ENCODE measurements at places on chromosomes 2 and 18.

- no peak for DNase-seq
Measured at GRCh38 chr2:59893612-59894011, 659.8 kb downstream of the BCL11A start.

GRCh38 chr2:176165370-176166050 lies 8.4 kb downstream of the HOXD3 start:
- DNase-seq: no peak

- DNase-seq: no peak
Measured at GRCh38 chr2:37774976-37775907, 103.8 kb upstream of the CDC42EP3 start.

GRCh38 chr18:456361-457139 lies 44.0 kb downstream of the COLEC12 start:
- no peak for DNase-seq

GRCh38 chr2:13433954-13434353 lies 717.2 kb downstream of the TRIB2 start:
- no peak for DNase-seq

DNA sequence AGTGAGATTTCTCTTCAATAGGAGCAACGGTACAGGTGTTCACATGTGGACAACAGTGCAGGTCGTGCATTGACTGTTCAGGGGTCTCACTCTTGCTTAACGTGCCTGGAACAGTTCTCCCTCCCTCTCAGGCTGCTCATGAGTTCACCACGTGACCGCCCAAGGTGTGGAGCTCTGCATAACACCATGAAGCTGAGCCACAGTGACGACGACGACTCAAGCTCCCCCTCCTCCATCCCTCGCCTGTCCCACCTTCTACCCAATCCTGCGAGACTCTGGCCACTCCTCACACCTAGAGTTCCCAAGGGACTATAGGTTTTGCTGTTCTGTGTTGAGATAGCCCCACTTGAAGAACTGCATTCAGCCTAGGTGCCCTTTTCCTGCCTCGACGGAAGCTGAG lies 42.8 kb downstream of the STK25 start:
- no peak for DNase-seq

- no peak for DNase-seq
Measured at GRCh38 chr18:49911427-49911826, 98.1 kb upstream of the ACAA2 start.

DNA sequence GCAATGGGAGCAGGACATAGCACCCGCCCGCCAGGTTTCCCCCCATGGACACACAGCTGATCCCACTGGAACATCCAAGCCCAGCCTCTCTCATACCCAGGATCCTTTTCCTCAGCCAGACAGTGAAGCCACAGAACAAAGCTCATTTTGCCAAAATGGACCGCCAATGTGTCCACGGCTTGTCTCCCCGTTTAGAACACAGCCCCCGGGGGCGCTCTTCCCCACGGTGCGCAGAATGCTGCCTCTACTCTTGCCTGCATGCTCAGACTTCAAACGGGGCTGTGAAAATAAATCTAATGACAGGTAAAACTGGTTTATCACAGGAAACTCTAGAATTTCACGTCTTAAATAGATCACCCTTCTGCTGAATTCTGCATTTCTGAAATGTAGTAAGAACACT lies 548.5 kb upstream of the ID2 start:
- no peak for DNase-seq

DNA sequence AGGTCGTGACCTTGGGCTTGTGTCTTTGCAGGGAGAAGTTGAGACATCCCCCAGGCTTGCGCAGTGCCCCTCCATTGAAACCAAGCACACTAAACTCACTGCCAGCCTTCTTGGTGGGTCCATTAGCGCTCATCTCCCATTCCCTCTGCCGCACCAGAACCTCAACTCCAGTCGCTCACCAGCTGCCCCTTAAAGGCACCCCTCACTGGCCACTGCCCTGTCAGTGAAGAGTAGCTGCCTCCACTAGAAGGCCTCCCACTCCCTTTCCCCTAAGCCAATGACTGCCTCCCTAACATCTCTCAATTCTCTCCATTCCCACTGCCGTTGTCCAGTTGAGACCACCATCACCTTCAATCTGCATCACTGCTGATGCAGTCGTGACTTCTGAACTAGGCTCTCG lies 114.8 kb upstream of the EPC2 start:
- no peak for DNase-seq
